ENCODE measurements at places on chromosomes 2 and 18.

DNA sequence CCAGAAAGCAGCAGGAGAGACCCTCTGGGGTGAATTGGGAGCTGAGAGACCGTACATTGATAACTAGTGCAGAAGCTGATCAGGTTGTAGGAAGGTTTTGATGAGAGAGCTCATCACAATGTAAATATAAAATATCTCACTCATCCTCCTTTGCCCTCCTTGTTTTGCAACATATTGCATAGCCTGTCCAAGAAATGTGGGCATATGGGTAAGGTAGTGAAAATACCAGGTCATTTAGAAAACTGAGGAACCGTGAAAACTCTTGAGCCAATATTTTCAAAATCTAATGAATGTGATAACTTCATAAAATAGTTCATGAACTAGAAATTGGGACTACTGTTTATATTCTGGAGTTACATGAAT is 31.4 kb downstream of the C18orf54 start:
- DNase-seq, result no peak

- DNase-seq, result no peak
Observed at GRCh38 chr2:96491860-96492497, 13.2 kb downstream of the NEURL3 start.

DNA sequence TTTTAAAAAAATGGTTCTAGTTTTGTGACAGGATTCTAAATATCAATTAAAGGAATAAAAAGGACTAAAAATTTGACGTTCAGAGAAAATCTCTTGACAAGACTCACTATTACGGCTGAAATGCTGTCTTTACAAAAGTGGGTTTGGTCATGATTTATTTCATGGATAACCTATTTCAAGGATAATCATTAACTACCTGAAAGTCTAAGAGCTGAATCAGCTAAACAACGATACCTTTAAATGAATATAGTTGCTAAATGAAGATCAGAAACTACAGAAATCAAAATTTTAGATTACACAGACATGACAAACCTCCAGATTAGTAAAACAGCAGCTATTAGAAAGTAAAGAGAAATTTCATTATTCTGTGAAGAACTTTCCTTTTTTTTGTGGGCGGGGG is 35.7 kb downstream of the RTTN start:
- DNase-seq, result no peak

- no peak for DNase-seq
Observed at GRCh38 chr2:172972005-172972619, 103.5 kb upstream of the MAP3K20 start.

DNA sequence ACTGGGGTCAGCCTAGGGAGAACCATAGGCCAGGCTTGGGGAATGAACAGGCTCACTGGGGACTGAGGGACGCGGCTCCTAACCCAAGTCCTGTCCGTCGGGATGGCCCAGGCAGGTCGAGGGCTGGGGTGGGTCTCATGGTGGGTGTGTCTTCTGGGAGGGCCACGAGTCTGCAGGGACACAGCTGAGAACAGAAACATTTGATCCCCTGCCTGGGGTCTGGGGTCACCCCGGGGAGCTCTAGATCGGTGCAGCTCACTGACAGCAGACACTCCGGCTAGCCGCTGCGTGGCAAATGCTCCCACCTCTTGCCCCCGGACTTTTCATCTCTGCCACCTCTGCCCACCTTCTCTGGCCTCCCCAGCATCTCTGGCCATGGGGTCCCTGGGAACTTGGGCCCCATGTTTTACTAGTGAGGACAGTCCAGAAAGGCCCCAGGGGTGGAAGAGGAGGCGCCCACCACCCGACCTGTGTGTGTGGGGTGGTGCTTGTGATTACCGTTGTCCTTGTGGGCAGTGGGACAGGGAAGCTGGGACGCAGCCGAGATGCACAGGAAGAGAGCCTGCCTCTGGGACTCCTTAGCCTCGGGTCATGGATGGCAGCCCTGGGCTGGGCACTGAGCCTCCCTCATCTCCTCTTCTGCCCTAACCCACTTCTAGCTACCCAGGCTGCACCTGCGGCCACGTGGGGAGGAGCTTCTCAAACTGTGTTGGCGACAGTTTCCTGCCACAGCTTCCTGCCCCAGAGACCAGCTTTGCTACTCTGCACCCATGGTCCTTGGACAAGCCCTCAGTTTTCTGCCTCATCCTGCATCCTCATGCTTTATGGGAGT is 4.9 kb downstream of the ZAP70 start:
- peak; percentile 59 for DNase-seq

Data from stimulated activated CD8-positive, alpha-beta memory T cell treated with anti-CD3 and anti-CD28 coated beads, Interleukin-2, amount 100 ng/mL, for 1 hour (primary cell).